Heart left ventricle (tissue), 16 donors: ENCODE measurements at places on chromosomes 1 and 21. TPM values are rescaled to one million over a fixed set of nuclear protein-coding genes. Genes with fewer than 3 reads are reported as not detected.

The FABP3 gene
- 10,560 TPM for polyA plus RNA-seq

The UFC1 gene
- polyA plus RNA-seq: 60.7 TPM

The CRP gene
- not detected for polyA plus RNA-seq

The MSH4 gene
- 0.06 TPM for polyA plus RNA-seq

The OR10K1 gene
- polyA plus RNA-seq: not detected

The TNN gene
- polyA plus RNA-seq: 0.03 TPM

The SPRR2A gene
- not detected for polyA plus RNA-seq

The MAN1C1 gene
- 10.9 TPM for polyA plus RNA-seq

The TRNP1 gene
- 18.4 TPM for polyA plus RNA-seq

The ZBTB40 gene
- polyA plus RNA-seq: 4.6 TPM

The TAGLN2 gene
- 113 TPM for polyA plus RNA-seq

The LPAR3 gene
- 9.7 TPM for polyA plus RNA-seq

The PRPF38A gene
- polyA plus RNA-seq: 16.0 TPM

The ATP6V1G3 gene
- polyA plus RNA-seq: not detected

The MPZ gene
- 2.1 TPM for polyA plus RNA-seq

The HMGN2 gene
- polyA plus RNA-seq: 154 TPM

The KPRP gene
- not detected for polyA plus RNA-seq

The IGSF8 gene
- polyA plus RNA-seq: 30.3 TPM

The NR5A2 gene
- polyA plus RNA-seq: 0.69 TPM

The SAMD13 gene
- polyA plus RNA-seq: 0.84 TPM

The CATSPER4 gene
- not detected for polyA plus RNA-seq

The OR2L3 gene
- not detected for polyA plus RNA-seq

The OR2G2 gene
- polyA plus RNA-seq: not detected

The RNASEL gene
- 1.4 TPM for polyA plus RNA-seq

The CDA gene
- 5.1 TPM for polyA plus RNA-seq
